ENCODE measurements at places on chromosomes 2 and 18.
A peak's percentile ranks its signal among the peaks of the same experiment; 100 is the strongest.

GRCh38 chr2:239594772-239595608 lies 194.2 kb upstream of the HDAC4 start:
- DNase-seq = no peak

GRCh38 chr2:74043345-74044329 lies 58.9 kb downstream of the TET3 start:
- DNase-seq = no peak

GRCh38 chr2:25419678-25420242 lies 78.0 kb upstream of the DNMT3A start:
- no peak for DNase-seq

GRCh38 chr2:39845460-39846146 lies 66.5 kb upstream of the THUMPD2 start:
- no peak for DNase-seq

- DNase-seq = peak; percentile 77
Observed at GRCh38 chr2:218892693-218893348, 12.2 kb downstream of the WNT10A start.

DNA sequence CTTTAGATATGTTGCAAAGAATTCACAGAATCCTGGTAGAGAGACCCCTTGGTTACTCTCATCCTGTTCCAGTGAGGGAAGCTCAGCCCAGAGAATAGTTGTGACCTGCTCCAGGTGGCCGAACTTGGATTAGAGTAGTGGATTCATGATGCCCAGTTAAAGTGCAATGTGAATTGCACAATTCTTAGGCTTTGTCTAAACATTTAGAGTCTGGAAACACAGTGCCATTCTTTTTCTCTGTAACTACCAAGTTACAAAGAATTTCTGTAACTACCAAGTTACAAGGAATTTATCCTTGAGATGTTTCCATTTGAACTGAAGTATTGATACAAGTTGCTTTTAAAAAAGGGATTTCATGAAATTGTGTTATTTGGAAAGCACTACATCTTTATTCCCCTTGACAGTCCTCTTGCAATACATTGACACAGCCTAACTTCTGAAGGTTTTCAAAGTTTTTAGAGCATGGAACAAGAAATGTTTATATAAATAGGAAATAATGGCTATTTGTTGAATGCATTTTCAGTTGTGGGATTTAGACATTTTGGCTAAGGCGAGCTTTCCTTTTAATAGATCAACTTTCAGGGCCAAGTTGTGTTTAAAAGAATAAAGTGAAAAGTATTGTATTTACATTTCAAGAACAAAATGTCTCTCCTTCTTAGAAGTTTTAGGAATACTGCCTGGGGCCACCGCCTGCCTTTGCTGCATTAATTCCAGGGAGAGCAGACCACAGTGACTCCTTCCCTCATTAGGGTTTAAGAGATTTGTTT lies 315.0 kb downstream of the LPIN1 start:
- no peak for DNase-seq

DNA sequence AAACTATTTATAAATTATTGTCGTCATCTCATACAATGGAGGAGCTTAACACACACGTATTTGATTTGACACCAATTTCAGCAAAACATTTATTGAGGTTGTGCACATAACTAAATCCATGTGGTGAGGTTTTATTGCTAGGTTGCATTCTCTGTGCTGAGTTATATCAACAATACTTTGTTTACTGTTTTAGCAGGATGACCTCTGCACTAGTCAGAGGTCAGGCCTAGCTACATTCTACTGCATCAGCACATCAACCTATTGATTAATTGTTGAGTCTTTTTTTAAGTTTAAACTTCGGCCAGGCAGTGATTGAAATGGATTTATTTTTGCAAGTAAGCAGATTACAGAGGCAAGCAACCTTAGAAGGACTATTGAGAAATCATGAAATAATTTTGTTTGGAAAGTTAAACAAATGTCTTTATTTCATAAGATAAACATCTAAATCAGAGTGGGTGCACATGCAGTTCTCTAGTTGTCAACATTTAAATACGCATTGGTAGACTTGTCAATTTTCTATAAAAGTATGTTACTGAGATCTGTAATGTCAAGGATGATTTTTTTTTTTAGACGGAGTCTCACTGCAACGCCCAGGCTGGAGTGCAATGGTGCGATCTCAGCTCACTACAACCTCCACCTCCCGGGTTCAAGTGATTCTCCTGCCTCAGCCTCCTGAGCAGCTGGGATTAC lies 75.2 kb upstream of the CD28 start:
- no peak for DNase-seq

DNA sequence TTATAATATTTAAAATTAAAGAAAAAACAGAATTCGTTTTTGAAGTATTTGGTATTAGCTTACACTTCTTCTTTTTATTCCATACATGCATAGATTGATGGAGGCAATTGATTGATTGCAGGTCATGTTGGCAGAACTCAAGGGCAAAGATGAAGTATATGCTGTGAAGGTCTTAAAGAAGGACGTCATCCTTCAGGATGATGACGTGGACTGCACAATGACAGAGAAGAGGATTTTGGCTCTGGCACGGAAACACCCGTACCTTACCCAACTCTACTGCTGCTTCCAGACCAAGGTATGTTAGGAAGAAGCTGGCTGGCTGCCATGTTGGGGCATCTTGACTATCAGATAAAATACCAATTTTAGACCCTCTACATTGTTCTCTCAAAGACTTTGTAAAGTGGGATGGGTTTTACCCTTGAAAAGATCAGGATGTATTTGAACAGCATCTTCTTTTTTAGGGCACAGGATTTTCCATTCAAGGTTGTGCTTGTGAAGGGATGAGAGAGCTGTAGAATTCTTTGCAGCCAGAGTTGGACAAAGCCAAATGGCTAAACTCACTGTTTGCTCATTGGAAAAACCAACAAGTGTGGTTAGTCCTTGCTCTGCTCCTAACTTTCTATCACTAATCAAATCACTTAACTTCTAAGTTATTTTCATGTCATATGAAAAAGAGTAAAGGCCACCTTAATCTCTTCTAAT lies 286.8 kb upstream of the EPAS1 start:
- no peak for DNase-seq

DNA sequence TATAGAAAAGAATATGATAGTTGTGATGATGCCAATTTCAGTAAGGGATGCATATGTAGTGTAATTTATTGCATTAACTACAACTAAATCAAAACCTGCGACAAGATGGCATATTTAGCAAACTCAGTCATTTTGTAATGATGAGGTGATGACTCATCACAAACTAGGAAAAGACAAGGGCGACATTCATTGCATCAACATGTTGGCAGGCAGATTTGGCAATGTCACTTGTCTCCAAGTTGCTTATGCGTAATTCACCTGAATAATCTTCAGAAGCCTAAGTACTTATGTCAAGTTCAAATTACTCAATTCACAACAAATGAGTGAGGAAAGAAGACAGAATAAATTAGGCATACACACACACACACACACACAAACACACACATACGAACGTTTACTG lies 273.2 kb upstream of the RGPD4 start:
- DNase-seq = no peak

DNA sequence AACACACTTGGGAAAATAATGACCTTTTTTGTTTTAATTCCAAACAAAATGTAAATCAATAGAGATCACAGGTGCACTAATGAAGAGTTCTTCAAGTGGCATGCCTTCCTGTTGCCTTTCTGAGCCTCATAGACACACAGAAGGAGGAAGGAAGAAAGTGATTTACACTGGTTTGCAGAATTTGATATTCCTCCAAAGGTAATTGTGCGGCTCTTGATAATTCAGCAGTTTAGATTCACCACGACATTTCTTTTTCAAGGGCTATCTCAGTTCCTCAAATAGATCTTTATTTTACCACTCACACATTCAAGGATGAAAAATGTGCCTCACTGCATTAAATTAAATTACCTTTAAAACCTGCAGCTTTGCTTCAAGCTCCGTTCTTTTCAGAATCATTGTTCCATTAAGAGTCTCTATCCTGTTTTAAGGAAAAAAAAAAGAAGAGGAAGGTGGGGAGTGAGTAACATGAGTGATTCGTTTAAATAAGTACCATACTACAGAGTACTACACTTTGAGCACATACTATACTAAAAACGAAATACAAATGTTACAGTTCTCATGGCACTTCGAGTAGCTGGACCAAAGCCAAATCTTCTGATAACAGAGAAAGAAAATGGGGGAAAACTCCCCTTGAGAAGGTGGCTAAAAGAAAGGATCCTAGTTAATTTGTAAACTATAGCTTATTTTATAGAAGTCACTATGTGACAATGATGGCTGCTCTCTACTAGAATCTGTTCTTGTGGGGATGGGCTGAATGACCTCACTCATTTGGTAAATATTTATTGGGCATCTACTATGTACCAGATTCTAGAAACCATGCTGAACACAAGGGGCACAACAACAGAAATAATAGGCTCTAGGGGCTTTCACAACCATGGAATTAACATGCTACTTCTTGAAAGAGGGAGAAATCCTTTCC lies 16.6 kb downstream of the CYTIP start:
- DNase-seq = no peak

GRCh38 chr18:12751503-12751884 lies 48.7 kb downstream of the PSMG2 start:
- DNase-seq = no peak

DNA sequence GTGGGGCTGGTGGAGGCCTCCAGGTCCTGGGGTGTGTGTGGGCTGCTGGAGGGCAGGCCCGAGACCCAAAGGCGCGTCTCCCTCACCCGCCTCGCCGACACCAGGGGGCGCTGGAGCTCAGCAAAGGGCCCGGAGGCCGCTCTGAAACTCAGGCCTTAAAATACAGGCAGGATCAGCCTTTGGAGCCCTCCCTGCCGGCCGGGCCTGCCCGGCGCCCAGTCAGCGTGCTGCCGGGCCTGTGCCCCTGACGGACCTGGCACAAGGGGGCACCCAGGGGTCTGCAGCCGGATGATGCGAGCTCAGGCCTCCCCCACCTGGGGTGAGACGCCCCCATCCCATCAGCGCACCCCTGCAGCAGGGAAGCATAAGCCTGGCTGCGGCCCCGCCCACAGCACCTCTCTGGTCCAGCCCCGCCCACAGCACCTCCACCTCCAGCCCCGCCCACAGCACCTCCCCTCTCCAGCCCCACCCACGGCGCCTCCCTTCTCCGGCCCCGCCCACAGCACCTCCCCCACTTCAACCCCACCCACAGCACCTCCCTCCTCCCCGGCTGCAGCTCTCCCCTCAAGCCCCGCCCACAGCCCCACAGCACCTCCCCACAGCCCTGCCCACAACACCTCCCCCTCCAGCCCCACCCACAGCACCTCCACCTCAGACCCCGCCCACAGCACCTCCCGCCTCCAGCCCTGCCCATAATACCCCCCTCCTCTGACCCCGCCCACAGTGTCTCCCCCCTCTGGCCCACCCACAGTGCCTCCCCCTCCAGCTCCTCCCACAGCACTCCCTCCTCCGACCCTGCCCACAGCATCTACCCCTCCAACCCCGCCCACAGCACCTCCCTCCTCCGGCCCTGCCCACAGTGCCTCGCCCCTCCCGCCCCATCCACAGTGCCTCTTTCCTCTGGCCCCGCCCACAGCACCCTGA lies 92.8 kb upstream of the OTOS start:
- DNase-seq = peak; percentile 59

DNA sequence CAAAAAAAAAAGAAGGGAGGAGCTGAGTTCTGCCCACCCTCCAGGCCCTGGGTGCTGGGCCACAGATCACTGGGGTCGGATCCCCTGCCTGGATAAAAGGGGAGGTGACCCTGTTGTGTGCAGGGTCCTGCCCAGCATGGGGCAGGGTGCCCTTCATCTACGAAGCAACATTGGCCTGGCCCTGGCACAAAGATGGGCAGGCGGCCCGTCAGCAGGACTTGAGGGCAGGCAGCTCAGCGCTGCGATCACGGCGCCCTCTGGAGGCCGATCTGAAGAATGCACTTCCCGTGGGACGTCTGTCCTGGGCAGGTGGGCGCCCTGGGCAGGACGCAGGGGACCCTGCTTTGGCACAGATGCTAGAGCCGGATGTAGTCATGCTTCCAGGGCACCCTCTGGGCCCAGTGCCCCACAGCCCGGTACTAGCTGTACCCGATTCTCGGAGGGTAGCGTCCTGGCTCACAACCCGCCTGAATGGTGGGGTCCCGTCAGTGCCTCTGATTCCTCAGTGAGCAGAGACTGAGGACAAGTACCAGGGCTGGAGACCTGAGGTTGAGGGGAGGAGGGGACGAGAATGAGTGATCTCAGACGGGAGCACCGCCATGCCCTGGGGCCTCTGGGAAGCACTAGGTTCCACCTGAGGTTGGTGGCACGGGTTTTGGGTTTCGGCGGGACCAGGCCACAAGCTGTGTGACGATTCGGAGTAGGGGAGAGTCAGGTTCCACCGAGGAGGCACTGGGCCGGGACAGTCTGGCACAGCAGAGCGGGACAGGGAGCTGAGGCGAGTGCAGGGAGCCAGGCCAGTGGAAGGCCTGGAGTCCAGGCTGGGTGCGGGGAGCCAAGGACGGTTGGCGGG lies 18.0 kb downstream of the ARID5A start:
- DNase-seq = peak; percentile 50

- DNase-seq = no peak
Observed at GRCh38 chr18:42730272-42730671, 385.2 kb downstream of the RIT2 start.

DNA sequence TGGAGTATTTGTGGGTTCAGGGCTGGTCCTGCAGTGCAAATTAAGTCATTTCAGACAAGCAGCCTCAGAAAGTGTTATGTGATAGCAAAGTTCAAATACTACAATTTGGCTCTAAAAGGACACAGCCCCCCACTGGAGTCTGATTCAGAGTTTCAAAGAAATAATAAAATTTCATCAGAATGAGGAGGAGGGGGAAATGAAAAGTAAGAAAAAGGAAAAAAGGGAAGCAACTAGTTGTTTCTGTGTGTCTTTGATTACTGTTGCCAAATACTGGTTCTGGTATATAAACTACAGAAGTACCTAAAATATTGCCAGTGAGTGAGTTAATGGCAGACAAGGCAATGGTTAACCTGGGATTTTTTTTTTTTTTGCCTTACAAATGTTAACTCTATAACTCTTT lies 773.9 kb downstream of the BCL11A start:
- no peak for DNase-seq

DNA sequence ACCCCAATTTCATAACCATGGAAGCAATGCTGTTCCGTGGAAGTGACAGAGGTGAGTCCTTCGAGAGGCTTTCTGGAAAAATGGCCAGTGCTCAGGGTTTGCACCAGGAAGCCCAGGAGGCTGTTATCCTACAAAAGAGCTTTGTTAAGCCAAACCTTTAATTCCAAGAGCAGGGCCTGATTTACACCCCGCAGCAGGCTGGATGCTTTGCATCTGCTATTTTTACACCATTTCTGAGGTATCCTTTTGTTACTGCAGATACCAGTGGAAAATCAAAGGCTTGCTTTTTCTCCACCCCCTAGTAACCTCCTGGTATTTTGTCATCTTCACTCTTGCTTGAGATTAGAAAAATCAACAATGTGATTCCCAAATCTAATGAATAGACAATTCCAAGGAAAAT lies 380.6 kb downstream of the SOX11 start:
- no peak for DNase-seq
